Activated T-helper 17 cell treated with anti-CD3 and anti-CD28 coated beads, Interleukin-2, amount 50 U/mL, for 72 hours (primary cell): ENCODE measurements at places on chromosomes 11 and 22. TPM values are rescaled to one million over a fixed set of nuclear protein-coding genes. Genes with fewer than 3 reads are reported as not detected.

DNA sequence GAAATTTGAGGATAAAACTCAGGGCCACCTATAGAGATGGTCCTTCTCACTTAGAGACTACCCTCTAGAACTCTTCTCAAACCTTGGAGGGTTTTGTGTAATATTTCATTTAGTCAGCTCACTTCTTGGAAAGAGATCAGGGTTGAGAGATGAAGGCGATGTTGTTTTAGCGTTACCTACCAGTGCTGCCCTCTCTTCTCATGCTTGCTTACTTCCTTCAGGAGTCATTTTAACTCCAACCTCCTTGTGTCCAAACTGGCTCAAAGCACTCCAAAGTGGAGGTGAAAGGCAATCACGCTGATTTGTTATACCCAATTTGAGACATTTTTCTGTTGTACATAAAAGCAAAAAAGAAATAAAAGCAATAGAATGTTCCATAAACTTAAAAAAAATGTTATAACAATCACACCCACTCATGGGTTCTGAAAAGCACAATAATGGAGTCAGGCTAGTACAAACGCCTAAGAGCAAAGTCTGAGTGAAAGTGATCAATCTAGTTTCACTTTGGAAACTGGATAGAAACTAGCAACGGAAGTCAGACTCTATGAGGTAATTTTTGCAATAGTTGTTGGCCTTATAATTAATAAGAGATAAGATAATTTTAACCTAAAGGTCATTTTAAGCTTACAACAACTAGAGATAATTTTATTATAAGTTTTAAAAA, 117.1 kb downstream of the MRTFA start:
- peak; percentile 92 for ATAC-seq

GRCh38 chr11:65047581-65048422, 6.8 kb downstream of the SAC3D1 start:
- ATAC-seq: peak; percentile 76

The LDHA gene
- 1,801 TPM for total RNA-seq

DNA sequence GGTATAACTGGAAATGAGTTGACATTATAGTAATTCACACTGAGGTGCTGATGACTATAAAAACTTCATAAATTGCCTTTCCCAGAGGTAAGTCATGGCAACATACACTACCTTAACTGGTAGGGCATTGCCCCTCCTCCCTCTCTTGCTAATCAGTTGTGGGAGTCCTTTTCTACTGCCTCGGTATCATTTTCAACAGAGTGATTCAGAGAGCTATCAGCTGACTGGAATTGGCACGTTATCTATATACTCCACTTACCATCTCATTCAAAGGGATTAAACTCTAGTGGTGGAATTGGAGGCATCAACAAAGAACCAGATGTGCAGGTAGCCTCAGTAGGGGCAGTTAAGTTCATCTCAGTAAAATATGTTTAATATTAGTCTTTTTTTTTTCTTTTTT, 8.0 kb upstream of the NUP160 start:
- peak; percentile 40 for ATAC-seq

GRCh38 chr11:79960461-79960860, 519.6 kb upstream of the TENM4 start:
- ATAC-seq: no peak

The CCDC157 gene
- 0.50 TPM for total RNA-seq

- ATAC-seq: no peak
Observed at GRCh38 chr11:111665777-111666176, 63.5 kb downstream of the SIK2 start.

GRCh38 chr11:121800731-121801393, 315.2 kb downstream of the BLID start:
- no peak for ATAC-seq

GRCh38 chr11:35725885-35726284, 63.3 kb downstream of the TRIM44 start:
- ATAC-seq: no peak

GRCh38 chr22:19886605-19887255, 32.1 kb upstream of the GNB1L start:
- peak; percentile 14 for ATAC-seq

The UBXN1 gene
- total RNA-seq: 93.4 TPM

DNA sequence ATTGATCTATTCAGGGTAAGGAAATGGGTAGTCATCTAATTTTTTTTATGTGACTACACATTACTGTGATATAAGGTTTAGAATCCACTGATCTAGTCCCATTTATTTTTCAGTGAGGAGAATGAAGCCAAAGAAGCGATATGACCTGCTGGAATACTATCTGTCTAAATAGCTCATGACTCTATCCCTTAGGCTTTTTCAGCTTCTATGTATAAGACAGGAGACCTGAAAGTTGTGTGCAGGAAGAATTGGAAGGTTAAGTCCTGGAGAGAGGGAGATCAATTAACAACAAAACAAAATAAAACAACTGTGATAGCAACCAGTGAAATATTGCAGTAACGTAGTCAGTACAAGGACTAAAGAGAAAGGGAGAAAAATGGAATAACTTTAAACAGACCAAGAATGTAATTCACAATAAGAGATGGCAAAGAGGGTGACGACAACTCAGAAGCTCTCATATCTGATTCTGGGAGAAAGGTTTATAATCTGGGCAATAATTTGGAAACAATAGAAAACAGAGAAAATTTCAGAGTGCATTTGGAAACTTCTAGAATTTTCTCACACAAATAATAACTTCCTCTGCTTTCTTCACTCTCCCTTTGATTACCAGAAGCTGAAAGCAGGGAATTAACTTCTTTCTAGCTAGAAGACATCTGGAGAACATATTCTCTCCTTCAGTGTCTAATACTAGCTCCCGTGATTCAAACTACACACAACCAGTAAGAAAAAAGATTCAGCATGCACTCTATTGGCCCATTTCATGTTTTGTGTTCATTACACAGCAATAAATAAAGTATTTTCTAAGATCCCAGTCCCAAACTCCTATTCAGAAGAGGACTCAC, 19.2 kb upstream of the CASP12 start:
- peak; percentile 50 for ATAC-seq

DNA sequence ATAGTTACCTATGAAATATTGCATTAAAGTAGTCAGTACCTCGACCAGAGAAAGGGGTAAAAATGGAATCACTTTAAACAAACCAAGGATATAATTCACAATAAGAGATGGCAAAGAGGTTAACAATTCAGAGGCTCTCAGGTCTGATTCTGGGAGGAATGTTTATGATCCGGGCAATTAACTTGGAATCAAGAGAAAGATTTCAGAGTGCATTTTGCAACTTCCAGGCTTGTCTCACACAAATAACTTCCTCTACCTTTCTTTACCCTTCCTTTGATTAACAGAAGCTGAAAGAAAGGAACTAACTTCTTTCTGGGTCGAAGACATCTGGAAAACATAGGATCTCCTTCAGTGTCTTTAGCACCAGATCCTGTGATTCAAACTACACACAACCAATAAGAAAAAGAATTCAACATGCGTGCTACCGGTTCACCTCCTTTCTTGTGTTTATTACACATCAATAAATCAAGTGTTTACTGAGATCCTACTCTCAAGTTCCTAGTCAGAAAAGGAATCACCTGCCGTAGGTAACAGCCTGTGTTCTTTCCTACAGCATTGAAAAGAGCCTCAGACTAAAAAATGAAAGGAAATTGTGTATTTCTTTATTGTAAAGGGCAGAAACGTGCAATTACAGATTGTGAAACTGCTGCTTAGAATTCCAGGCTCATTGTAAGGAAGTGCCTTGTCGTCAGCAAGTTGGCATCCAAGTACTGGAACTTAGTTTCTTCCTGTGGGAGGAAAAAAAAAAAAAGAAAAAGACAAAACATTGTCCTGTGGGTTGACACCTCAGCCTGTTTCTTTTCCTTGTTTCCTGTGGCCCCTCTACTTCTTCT, 29.5 kb downstream of the CARD18 start:
- ATAC-seq: no peak

The KCNJ1 gene
- total RNA-seq: not detected
